ENCODE measurements at places on chromosomes 6 and 20. TPM values are rescaled to one million over a fixed set of nuclear protein-coding genes. Genes with fewer than 3 reads are reported as not detected.

DNA sequence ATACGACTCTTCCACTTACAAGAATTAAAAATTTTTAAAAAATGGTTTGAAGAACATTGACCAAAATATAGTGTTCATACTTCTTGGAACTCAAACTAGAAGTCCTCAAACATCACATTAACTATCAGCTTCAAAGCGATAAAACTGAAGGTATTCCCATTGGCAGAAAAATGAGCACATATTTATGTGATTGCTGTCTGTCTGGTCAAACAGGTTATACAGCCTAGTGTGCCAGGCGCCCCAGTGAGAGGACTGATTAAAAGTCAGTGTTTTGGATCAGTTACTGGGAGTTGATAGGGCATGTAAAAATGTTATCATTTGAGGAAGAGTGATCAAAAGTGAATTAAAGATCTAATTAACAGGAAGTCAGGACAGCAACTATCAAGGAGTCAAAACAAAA, 738.8 kb downstream of the HDGFL1 start:
- no peak for DNase-seq

- DNase-seq: no peak
These were observed 53.1 kb downstream of the SLC35D3 start for GRCh38 chr6:136975089-136975715.

GRCh38 chr6:79872986-79873385, 74.4 kb downstream of the ELOVL4 start:
- no peak for DNase-seq

GRCh38 chr6:81613606-81614005, 138.9 kb downstream of the TENT5A start:
- DNase-seq: no peak

- no peak for DNase-seq
These were observed 392.3 kb downstream of the PLCB1 start for GRCh38 chr20:8524101-8525016.

DNA sequence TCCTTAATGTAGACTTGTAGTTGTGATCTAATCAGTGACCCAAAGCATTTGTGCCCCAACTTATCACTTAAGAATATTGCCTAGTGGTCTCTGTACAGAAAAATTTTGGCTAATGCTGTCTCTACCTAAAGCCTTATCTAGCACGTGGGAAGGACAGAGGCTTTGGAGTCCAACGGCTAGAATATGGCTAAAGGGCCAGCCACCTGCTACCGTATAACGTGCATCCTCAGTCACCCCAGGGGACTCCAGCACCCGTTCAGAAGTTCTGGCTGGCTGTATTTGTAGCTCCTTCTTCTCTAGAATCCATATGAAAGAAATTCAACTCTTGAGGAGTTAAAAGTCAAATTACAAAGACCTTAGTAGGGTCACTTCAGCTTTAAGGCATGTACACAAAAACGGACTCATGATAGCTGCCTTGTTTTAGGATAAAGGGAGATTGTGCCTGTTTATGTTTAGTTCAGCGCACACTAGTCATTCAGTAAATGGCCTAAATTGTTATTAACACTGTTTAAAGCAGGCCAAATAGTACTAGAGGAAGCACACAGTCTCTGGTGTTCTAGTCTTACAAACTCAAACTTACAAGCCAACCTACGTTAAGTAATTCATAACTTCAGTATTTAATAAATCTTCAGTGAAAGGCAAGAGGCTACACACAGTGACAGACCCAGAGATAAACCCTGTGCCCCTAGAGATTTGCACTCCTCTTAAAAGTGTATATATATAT, 407.5 kb upstream of the PLCB4 start:
- DNase-seq: no peak

SYCP2 gene
- 1.6 TPM for polyA plus RNA-seq

DNA sequence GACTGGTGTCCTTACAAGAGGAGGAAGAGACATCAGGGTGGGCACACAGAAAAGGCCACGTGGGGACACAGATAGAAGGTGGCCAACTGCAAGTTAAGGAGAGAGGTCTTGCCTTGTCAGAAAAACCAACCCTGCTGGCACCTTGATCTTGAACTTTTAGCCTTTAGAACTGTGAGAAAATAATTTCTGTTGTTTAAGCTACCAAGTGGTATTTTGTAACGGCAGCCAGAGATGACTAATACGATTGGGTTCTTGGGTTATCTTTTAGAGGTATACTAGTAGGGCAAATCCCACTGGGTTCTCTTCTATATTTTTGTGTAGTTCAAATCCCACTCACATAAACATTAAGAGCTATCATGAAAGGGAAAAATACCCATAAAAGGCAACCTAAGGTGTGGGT, 31.9 kb upstream of the ZBTB24 start:
- DNase-seq: no peak

DNA sequence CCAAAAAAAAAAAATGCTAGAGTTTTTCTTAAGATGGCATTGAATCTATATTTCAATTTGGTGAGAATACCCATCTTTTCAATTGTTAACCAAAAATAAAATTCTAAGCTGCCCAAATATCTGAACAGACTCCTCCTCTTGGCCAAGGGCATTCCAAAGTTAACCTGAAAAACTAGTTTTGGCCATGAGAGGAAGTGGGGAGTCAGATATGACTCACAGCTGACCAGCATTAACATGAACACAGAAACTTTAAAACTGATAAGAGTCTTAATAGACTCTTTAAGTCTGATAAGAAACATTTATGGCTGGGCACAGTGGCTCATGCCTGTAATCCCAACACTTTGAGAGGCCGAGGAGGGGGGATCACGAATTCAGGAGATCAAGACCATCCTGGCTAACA, 171.3 kb downstream of the FAXC start:
- no peak for DNase-seq

- no peak for DNase-seq
These were observed 5.3 kb downstream of the MMUT start for GRCh38 chr6:49457771-49458170.

GRCh38 chr20:38434301-38434741, 807 bp downstream of the SNHG17 start:
- DNase-seq: no peak

DNA sequence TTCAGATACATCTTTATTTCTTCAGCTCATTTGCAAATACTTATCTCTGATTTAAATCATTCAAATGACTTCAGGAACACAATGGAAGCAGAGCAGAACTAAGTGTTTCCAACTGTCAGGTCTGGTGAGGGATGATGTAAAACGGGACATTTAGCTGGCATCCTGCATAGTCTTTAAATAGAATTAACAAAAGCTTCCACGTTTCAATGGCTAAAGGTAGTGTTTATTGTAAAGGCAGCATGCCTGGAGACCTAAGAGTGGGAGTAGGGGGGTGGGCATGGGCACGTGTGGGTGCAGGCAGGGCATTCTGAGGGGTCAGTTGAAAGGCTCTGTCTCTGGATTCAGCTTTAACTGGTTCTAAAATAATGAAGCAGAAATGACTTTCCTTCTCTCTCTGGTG, 174.9 kb downstream of the PLCB1 start:
- no peak for DNase-seq

DNA sequence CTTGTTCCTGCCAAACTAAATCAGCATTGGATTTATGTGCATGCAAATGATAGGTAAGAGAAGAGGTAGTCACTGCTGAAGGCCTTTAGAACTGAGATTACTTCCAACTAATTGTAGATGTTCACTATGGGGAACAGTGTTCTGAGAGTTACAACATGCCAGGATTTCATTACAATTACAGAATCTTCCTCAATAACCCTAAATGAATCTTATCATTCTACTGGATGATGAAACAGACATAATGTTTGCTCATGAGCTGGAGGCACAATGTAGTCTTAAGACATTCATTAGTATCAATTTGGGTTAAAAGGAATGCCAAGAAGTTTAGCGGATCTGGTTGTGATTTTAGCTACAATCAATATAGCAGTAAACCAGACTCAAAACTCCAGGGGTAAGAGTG, 248.9 kb upstream of the THEMIS start:
- no peak for DNase-seq

NUP153 gene
- 6.9 TPM for polyA plus RNA-seq

- DNase-seq: no peak
These were observed 12.0 kb downstream of the MDN1 start for GRCh38 chr6:89807581-89807980.

- DNase-seq: no peak
These were observed 12.2 kb downstream of the TGIF2 start for GRCh38 chr20:36585410-36586125.

ADGRF4 gene
- not detected for polyA plus RNA-seq

DNA sequence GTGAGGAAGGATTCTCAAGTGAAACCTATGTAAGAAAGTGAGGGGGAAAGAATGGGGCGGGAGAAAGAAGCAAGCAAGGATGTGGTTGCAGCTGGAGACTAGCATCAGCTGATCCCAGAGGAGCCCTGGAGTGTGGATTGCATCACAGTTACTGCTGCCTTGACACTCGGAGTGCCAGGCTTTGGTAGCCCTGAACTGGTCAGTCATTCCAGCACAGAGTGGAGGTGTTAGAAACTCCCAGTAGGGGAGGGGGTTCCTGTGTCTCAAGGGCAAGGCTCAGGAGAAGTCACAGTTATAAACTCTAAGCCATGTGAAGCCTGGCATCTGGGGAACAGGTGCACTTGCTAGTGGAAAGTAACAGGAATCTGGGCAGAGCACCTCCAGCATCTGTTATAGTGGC, 23.5 kb downstream of the SNAP25 start:
- DNase-seq: no peak

SDCBP2 gene
- 1.5 TPM for polyA plus RNA-seq

- DNase-seq: no peak
These were observed 143.6 kb upstream of the SPACA1 start for GRCh38 chr6:87904011-87904410.

DNA sequence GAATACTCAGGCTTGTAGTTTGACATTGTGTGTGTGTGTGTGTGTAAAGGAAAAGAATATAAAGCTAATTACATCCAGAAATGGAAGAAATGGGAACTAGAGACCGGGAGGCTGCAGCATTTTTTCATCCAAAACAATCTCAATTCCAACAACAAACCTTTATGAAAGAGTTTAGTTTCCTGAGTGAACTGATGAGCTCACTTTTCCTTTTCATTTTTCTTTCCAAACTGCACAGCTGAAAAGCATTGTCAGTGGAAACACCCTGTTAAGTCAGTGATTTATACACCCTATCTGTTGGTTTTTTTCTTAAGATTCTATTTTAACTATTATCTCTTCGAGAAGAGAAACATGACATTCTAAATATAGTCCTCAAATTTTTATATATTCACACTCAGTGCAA, 130.9 kb downstream of the RFPL4B start:
- no peak for DNase-seq

OPN5 gene
- polyA plus RNA-seq: not detected

GRCh38 chr20:53216856-53217576, 244.9 kb downstream of the TSHZ2 start:
- peak; percentile 69 for DNase-seq

GRCh38 chr6:5287205-5287965, 26.1 kb downstream of the FARS2 start:
- no peak for DNase-seq

DNA sequence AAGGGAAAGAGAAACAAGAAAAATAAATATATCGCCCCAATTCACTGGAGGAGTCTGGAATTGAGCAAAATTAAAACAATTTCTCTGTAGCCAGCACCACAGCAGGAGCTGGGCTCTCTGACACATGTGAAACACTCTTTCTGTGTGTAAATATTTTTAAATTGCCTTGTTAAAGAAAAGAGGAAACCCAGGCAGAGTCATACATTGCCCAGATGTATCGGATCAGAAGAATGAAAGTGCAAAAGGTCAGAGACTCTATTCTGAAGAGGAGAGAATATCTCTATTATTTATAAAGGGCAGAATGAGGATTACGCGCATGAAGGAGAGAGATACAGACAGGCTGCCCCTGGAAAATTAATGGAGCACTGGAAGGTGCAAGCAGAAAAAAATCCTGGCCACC, 127.0 kb upstream of the MAN1A1 start:
- DNase-seq: no peak

DNA sequence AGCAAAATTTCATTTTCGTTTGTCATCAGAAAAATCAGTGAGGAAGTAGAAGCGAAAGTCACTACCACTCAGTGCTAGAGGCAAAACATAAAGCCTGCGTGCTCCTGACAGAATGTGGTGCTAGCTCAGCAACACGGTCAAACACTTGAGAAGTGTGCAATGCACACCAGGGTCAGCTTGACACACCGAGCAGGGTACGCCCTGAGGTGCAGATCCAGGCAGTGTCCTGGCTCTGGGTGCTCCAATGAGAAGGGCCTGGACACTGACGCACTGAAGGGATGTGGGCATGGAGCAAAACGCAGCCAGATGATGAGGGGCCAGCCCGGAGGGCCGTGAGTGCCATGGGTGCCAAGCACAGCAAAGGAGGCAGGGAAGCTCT, 5.9 kb downstream of the RNASET2 start:
- DNase-seq: peak; percentile 56

ARHGAP40 gene
- not detected for polyA plus RNA-seq

PNRC1 gene
- polyA plus RNA-seq: 516 TPM

DEFB124 gene
- not detected for polyA plus RNA-seq

DNA sequence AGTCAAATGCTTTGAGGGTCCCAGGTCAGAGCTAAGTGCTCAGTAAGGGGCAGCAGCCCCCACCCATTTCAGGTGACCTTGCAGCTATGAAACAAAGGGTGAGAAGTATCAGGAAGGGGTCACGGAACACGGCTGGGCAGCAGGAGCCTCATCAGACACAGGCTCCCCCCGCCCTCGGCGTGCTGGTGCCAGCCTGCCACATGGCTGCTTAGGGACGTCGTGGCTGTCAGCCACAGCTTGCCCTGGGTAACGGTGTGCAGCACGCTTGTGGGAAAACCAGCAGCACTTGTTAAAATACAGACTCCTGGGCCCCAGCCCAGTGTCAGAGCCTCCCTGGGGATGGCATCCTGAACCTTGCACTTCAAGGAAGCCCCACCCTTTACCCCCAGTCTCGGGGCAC, 39.3 kb downstream of the SSR1 start:
- no peak for DNase-seq

GRCh38 chr20:52405417-52405816, 213.8 kb upstream of the ZFP64 start:
- DNase-seq: no peak

GRCh38 chr6:54285595-54285994, 22.6 kb upstream of the TINAG start:
- DNase-seq: no peak

GRCh38 chr6:112682071-112682470, 334.9 kb downstream of the RFPL4B start:
- no peak for DNase-seq

DSN1 gene
- polyA plus RNA-seq: 8.2 TPM

F13A1 gene
- not detected for polyA plus RNA-seq

DNA sequence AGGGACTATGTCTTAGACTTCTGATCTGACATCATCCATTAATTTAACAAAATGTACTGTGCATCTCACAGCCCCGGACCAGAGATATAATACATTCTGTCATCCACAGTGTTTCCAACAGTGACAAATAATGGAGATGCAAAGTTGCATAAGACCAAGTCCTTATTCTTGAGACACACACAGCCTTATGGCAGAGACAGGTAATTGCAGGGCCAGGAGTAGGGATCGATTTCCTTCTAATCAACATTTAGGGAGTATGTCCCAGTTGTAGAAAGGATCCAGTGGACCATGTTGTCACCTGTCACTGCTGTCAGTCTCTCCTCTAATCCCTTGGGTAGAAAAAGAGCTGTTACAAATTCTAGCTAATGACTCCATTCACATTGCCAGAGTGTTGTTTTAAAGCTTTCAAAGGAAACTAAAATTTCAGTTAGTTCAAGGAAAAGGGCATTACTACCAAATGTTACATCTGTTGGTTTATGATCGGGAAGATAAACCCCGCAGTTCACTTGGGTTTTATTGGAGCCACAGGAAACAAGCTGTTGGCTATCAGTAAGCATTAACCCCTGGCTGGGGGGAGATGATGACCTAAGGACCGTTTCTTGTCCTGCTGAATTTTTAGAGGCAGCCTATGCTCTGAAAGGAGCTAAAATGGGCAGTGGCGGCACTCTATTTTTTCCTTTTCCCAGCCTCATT, 111.4 kb upstream of the ATXN1 start:
- no peak for DNase-seq

TMEM74B gene
- not detected for polyA plus RNA-seq

GRCh38 chr20:47774131-47774777, 11.0 kb downstream of the SULF2 start:
- DNase-seq: no peak
